ENCODE measurements at places on chromosomes 16 and 17. TPM values are rescaled to one million over a fixed set of nuclear protein-coding genes. Genes with fewer than 3 reads are reported as not detected.

CDR2L gene
- 5.9 TPM for total RNA-seq

ANKRD40CL gene
- not detected for total RNA-seq

RGS11 gene
- 9.6 TPM for total RNA-seq

SLFN12L gene
- total RNA-seq, result under 0.01 TPM

KRT14 gene
- 0.49 TPM for total RNA-seq

DHX58 gene
- 1.5 TPM for total RNA-seq

NAT9 gene
- total RNA-seq, result 12.5 TPM

KRTAP2-1 gene
- not detected for total RNA-seq

EPN3 gene
- total RNA-seq, result not detected

RDM1 gene
- total RNA-seq, result 0.98 TPM

ACSM3 gene
- 0.49 TPM for total RNA-seq

HID1 gene
- 16.7 TPM for total RNA-seq

SBK1 gene
- total RNA-seq, result 29.0 TPM

HOXB9 gene
- not detected for total RNA-seq

CD300LG gene
- total RNA-seq, result not detected

CCL5 gene
- not detected for total RNA-seq

LRRC46 gene
- under 0.01 TPM for total RNA-seq

PLLP gene
- 1.5 TPM for total RNA-seq

EVPLL gene
- total RNA-seq, result not detected

PHLPP2 gene
- total RNA-seq, result 17.7 TPM

KLHL10 gene
- 0.25 TPM for total RNA-seq

NACA2 gene
- not detected for total RNA-seq
